ENCODE measurements at places on chromosomes 12 and 14.

- DNase-seq = no peak
These were observed 76.7 kb downstream of the MED13L start for GRCh38 chr12:116200812-116201211.

DNA sequence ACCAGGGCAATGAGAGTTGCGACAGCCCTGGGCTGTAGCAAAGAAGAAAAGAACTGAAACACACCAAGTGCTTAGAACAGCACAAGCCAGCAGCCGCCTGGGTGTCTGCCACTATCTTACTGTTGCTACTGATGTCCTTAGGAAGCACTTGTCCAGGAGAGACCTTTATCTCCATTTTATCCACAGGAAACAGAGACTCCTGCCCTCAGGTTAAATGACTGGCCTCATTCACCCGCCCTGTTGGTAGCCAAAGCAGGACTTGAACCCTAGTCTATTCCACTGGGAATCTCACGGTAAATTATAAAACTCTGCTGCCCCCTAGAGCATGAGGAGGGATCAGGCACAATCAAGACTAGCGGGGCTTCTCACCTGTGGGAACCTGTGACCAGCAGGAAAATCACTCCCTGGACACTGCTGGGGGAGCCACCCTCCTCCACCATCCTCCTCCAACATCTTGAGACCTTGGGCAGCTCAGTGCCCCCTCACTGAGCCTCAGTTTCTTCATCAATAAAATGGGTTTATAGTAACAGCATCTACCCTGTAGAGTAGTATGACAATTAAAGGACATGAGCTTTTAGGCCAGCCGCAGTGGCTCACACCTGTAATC is 20.5 kb upstream of the TESC start:
- DNase-seq = no peak

DNA sequence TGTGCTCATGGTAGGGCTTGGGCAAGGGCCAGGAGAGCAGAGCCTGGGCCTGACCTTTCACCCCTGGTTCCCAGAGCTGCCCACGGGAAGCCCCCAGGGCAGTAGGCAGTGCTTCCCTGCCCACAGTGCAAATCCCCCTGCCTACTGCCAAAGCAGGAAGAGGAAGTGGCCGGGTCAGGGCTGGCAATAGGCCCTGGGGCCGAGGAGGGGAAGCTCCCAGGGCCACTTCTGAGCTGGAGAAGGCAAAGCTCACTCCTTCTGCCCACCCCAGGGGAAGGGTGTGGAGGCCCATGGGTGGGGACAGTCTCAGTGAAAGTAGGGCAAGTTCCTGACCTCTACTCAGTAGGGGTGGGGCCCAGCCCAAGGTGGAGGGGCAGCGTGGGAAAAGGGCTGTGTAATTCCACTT is 5.4 kb upstream of the NR4A1 start:
- peak; percentile 71 for DNase-seq

GRCh38 chr14:101726954-101727302 is 34.6 kb upstream of the PPP2R5C start:
- no peak for DNase-seq

GRCh38 chr12:110436231-110436630 is 13.9 kb downstream of the ARPC3 start:
- no peak for DNase-seq

- DNase-seq = no peak
These were observed 30.0 kb downstream of the DGLUCY start for GRCh38 chr14:91143862-91144261.

GRCh38 chr12:130825771-130826150 is 13.3 kb downstream of the STX2 start:
- no peak for DNase-seq

DNA sequence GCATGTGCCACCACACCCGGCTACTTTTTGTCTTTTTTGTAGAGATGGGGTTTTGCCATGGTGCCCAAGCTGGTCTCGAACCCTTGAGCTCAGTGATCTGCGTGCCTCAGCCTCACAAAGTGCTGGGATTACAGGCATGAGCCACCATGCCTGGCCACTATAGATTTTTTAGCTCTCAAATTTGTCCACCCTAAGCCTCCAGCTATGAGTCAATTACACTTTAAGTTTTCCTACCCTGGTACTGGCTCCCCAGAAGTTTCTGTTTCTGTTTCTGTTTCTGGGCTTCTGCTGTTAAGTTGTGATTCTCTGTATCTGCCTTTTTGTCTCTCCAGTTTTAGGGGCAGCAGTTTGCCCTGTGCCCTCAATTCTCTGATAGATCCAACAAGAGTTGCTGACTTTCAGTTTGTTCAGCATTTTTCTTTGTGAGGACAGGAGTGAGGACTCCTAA is 4.4 kb upstream of the TINF2 start:
- no peak for DNase-seq

DNA sequence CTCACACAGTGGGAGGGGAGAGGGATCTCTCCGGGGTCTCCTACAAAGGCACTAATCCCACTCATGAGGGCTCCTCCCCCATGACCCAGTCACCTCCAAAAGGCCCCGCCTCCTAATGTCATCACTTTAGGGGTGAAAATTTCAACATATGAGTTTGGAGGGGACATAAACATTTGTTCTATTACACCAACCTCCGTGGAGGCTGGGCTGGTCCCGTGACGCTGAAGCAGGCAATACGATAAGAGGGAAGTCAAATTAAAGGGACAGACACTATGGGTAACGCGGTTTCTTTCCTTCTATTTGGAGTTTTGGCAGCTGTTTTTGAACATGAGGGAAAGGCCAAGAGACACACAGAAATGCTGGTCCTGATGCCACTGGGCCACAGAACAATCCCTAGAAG is 175.7 kb upstream of the VASH1 start:
- no peak for DNase-seq

DNA sequence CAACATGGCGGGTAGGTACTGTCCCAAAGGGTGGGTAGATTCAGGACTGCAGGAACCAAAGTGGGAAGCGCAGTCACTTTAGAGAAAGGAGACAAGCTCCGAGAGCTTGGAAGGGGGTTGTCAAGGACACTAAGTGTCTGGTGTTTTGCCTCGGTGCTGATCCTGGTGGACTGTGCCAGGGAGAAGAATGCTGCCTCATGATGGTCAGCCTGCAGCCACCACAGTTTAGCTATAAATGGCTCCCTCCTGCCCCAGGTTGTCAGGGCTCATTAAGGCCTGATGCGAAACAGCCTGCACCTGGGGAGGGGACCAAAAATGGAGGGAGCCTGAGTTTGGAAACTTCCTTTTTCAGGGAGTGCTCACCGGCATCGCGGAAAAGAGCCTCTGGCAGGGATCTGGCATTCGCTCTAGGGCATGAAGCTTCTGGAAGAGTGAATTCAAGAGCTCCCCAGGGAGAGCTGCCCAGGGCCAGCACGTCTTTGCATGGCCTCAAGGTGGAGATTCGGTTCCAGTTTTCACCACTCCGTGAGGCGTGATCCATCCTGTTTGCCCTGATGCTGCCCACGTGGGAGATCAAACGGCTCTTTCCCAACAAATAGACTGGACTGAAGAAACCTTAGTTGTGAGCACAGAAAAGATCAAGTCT is 164.0 kb downstream of the FOXN3 start:
- DNase-seq = no peak

- no peak for DNase-seq
These were observed at the start of gene TMCC3 for GRCh38 chr12:94650143-94651056. Gene TMCC3, minus strand, starts transcription at chr12:94650557. Its CDS starts 127 bp downstream, at chr12:94650430.

- DNase-seq = peak; percentile 56
These were observed 34.6 kb downstream of the TESC start for GRCh38 chr12:117064596-117064995.

GRCh38 chr12:59651229-59651920 is 55.5 kb downstream of the SLC16A7 start:
- no peak for DNase-seq

- DNase-seq = no peak
These were observed 43.6 kb upstream of the DDX11 start for GRCh38 chr12:31029916-31030562.

DNA sequence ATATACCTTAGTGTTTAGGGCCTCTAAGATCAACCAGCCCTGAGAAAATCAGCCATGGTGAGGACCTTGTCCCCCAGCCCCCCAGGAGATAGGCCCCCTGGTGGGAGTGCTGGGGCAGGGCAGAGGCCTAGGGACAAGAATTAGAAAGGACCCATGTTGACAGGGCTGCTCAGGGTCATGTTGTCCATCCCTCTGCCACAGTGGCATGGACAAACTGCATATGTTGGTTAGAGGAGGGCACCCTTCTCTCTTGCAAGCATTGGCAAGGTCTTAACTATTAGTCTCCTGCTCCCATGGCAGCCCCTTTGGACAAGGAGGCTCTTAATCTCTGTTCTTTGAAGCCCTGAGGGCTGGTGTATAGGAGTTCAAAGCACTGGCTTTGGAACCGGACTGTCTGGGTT is 755 bp upstream of the PTPN6 start:
- DNase-seq = no peak

- no peak for DNase-seq
These were observed 67.8 kb upstream of the FICD start for GRCh38 chr12:108447168-108447832.

- DNase-seq = no peak
These were observed 301.5 kb upstream of the FBXO33 start for GRCh38 chr14:39733741-39734140.

DNA sequence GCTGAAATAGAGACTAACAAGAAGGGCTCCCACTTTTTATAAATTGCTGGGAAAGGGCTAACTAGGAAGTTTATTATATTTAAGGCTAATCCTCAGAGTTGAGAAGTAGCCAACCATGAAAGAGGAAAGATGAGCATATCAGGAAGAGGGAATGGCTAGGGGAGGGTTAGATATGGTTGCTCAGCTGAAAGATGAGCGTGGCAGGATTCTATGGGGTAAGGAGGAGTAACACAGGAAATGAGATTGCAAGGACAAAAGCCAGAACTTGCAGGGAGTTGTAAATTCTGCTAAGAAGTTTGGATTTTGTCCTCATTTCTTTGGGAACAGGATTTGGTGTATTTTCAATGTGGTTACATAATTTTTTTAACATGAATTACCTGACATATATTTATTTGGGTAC is 127.4 kb upstream of the ATP2B1 start:
- DNase-seq = no peak

GRCh38 chr14:64760146-64760755 is 56.0 kb downstream of the PLEKHG3 start:
- no peak for DNase-seq

- DNase-seq = no peak
These were observed 1236.6 kb downstream of the BCL11B start for GRCh38 chr14:98035396-98035795.

DNA sequence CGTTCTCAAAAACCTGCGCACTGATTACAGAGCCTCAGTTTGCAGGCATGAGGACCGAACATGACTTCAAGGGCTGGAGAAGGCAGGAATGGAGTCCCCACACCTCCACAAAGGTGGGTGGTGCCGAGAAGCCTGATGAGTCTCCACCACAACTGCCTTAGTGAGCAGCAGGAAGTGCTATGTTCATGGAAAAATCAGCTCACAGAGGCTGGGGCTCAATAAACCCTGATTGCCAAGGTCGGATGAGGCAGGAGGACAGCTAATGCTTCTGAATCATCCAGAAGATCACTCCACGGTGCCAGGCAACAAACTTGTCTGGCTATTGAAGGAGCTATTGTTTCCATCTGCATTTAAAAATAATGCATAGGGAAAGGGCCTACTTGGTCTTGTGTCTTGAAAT is 31.1 kb downstream of the APPL2 start:
- no peak for DNase-seq

- DNase-seq = no peak
These were observed 532.8 kb downstream of the FUT8 start for GRCh38 chr14:65945327-65945726.

DNA sequence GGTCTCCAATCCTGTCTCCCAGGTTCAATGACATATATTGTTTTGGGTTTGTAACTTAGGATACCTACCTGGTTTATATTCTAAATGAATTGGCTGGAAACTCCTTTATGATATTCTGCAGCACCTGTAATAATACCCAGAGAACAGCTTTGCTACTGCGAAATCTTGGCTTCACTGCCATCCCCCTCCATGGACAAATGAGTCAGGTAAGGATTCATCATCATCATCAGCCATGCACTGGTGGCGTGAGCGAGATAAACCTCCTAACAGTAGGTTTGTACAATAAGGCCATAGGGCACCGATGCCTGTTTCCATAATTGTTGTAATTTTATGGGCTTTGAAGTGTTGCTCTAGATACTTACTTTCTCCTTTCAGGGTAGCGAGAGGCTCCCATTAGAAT is 10.7 kb downstream of the DDX47 start:
- DNase-seq = no peak

- DNase-seq = no peak
These were observed 41.3 kb downstream of the MED13L start for GRCh38 chr12:116236148-116236731.

DNA sequence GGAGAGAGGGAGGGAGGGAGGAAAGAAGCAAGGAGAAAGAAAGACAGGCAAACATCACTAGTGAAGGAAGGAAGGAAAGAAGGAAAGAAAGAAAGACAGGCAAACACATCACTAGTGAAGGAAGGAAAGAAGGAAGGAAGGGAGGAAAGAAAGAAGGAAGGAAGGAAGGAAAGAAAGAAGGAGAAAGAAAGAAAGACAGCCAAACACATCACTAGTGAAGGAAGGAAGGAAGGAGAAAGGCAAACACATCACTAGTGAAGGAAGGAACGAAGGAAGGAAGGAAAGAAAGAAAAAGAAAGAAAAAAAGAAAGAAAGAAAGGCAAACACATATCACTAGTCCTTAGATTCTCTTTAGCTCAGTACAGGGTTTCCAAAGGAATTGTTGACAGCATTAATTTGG is 5.3 kb downstream of the FZD10 start:
- DNase-seq = no peak

- no peak for DNase-seq
These were observed 180.2 kb downstream of the ACSS3 start for GRCh38 chr12:81257947-81258551.

DNA sequence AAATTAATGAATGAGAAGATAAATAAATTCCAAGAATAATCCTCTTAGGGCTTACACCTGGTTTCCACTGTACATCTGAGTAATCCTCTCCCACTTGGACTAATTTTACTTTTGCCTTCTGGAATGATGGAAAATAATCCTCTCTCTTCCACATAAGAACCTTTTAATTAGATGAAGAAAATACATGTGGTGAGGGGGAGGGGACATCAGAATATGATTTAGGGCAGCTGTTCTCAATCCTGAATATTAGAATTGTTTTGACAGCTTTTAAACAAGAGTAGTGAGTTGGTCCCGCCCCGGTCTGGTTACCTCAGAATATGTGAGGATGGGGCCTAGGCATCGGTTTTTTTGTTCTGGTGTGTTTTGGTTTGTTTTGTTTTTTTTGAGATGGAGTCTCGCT is 51.5 kb downstream of the HECTD4 start:
- no peak for DNase-seq

DNA sequence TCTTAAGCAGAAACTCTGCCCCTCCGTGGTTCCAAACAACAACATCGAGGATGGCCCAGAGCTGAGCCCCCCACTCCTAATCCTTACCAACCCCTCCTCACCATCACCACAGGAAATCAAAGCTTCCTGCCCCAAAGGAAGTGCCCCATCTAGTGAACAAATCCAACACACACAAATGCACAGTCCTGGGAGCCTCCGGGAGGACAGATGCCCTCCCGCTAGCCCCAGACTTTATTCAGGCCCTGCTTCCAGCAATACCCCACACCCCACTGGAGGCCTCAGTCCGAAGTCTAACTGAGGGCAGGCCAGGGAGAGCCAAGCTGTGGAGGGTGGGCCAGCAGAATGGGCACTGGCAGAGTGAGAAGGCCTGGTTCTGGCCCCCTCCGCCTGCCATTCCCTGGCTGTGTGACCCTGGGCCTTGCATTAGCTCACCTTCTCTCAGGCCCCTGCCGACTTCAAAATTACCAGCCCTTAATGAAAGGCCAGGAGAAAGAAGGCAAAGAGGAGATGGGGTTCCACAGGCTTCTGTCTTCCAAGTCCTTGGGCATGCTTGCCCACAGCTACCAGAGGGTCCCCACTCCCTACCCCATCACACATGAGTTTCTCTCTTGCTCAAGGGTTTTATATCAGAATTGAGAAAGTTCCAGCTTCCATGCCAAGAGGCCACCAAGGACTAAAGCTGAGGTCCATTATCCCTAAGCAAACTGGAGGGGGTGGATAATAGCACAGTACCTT is 2.3 kb downstream of the HDAC7 start:
- no peak for DNase-seq
